Mesothelial cell of epicardium (in vitro differentiated cells): ENCODE measurements at places on chromosomes 11 and 22.

GRCh38 chr11:66493130-66493529, 12.9 kb downstream of the DPP3 start:
- H3K36me3 ChIP-seq: peaks cover 11% of the 10 kb centered on the region
- H3K4me3 ChIP-seq: no peak overlapping the region
- no peaks in the 10 kb centered on the region for H3K27me3 ChIP-seq
- H3K27ac ChIP-seq: no peak overlapping the region
- DNase-seq: no peak

DNA sequence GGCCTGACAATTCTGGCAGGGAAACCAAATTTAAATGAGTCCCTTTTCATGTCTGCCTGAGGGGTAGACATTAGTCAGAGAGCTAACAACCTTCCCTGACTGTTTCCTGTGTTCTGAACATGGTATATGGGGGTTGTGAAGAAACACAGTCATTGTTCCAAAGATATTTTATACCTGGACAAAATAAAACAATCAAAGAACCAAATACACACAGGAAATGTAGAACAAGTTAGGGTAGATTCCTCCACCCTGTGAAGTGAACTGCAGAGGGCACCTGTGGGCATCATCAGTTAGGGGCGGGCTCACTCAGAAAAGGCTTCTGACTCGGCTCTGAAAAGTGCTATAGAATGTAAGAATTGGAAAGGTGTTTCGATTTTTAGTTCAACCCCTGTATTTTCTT, 231.9 kb upstream of the CADM1 start:
- no peak overlapping the region for H3K27ac ChIP-seq
- H3K4me3 ChIP-seq: no peak overlapping the region
- H3K36me3 ChIP-seq: no peaks in the 10 kb centered on the region
- H3K4me1 ChIP-seq: peaks cover 14% of the 10 kb centered on the region
- H3K27me3 ChIP-seq: no peaks in the 10 kb centered on the region

DNA sequence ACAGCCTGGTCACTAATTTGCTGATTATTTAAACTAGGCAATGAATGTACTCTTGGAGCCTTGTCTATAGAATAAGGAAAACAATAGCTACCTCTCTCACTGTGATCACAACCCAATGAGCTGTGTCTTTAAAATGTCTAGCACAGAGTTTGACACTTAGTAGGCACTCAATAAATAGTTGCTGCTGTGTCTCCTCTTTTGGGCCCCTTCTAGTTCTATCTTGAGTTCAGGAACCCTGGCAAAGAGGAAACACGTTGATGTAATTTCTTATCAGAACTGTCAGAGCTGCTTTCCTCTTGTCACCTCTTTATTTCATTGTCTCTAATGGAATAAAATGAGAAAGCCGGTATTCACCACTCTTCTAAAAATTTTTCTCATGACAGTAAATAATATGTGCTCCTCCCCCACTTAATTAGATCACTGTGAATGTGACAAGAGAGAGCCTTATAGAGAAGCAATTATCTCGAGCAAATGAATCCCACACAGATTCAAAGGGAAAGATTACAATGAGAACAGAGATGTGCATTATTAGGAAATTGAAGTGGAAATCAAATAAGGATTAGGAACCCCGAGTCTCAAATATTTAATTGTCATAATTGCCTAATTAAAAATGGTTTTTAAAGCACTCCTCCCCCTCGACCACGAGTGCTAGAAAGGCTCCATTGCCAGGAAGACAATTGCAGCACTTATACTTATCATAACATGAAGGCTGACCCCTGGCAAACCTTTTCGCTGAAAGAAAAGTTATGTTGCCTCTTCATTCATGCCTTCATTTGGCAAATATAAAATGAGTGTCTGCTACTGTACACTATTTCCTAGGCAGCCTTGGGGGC, 175.0 kb upstream of the BDNF start:
- no peak overlapping the region for H3K4me3 ChIP-seq
- H3K27ac ChIP-seq: no peak overlapping the region
- no peaks in the 10 kb centered on the region for H3K36me3 ChIP-seq
- H3K4me1 ChIP-seq: peaks cover 19% of the 10 kb centered on the region

GRCh38 chr22:46758867-46759290, 3.6 kb upstream of the TBC1D22A start:
- peaks cover 29% of the 10 kb centered on the region for H3K4me1 ChIP-seq
- no peak for DNase-seq
- H3K27ac ChIP-seq: peak overlapping the region; percentile 59
- H3K27me3 ChIP-seq: no peaks in the 10 kb centered on the region

DNA sequence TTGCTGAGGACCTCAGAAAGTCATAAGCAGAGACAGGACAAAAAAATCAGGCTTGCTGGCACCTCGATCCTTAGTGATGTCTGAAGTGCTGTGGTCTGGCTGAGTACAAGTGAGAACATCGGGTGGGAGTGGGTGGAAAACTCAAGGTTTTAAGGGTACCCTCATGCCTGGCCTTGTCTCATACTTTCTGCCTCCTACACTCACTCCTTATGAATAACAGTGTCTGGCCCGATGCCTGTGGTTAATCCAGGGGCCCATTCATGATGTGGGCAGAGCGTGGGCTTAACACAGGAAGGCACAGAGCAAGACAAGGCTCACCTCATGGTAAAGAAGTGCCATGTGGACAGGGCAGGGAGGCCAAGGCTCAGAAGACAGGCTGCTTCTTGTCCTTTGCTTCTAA, 11.0 kb upstream of the UCP3 start:
- no peaks in the 10 kb centered on the region for H3K27me3 ChIP-seq
- H3K4me3 ChIP-seq: no peak overlapping the region
- DNase-seq: no peak
- no peak overlapping the region for H3K27ac ChIP-seq
- H3K36me3 ChIP-seq: peaks cover 15% of the 10 kb centered on the region
- H3K4me1 ChIP-seq: no peaks in the 10 kb centered on the region

- no peaks in the 10 kb centered on the region for H3K27me3 ChIP-seq
- H3K27ac ChIP-seq: no peak overlapping the region
- peaks cover 21% of the 10 kb centered on the region for H3K4me1 ChIP-seq
Observed at GRCh38 chr11:95364324-95365295, 133.6 kb upstream of the SESN3 start.

- no peak overlapping the region for H3K27ac ChIP-seq
- no peaks in the 10 kb centered on the region for H3K36me3 ChIP-seq
- no peak for DNase-seq
- H3K4me3 ChIP-seq: no peak overlapping the region
Observed at GRCh38 chr11:14070896-14071295, 108.4 kb downstream of the SPON1 start.

GRCh38 chr22:17914474-17914873, 109.9 kb downstream of the MICAL3 start:
- DNase-seq: no peak
- H3K4me1 ChIP-seq: peaks cover 46% of the 10 kb centered on the region
- H3K4me3 ChIP-seq: no peak overlapping the region
- peak overlapping the region; percentile 32 for H3K27ac ChIP-seq
- H3K36me3 ChIP-seq: no peaks in the 10 kb centered on the region
- H3K27me3 ChIP-seq: no peaks in the 10 kb centered on the region

DNA sequence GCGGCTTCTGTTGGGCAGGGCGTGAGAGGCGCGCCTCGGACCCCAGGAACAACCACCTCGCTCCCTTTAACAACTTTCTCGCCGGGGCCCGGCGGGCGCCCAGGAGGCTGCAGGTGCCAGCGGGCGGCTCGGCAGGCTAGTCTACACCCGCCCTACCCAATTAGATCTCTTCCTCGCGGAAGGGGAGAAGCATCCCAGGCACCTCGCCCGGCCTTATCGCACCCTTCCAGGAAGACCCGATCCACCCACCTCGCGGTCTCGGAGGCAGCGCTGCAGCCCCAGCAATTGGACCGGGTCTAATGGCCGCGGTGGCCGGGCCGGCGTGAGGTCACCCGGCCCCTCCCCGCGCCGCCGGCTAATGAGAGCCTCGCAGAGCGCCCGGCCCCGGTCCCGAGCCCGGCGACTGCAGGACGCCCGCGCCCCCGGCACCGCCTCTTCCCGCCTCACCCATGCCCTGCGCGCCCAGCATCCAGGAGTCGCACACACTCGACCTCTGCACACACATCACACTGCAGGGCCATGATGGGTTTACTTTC, at the start of gene PLAAT3:
Gene PLAAT3 (minus strand): TSS at position 298 of the 536 bp plus-strand sequence. CDS start 419 bp downstream, outside the sequence.
- H3K4me1 ChIP-seq: peaks cover 24% of the 10 kb centered on the region
- H3K4me3 ChIP-seq: peak within 1 kb of the TSS; percentile 71
- DNase-seq: peak; percentile 41
- peaks cover 18% of the 10 kb centered on the region for H3K27me3 ChIP-seq
- no peak within 1 kb of the TSS for H3K27ac ChIP-seq

DNA sequence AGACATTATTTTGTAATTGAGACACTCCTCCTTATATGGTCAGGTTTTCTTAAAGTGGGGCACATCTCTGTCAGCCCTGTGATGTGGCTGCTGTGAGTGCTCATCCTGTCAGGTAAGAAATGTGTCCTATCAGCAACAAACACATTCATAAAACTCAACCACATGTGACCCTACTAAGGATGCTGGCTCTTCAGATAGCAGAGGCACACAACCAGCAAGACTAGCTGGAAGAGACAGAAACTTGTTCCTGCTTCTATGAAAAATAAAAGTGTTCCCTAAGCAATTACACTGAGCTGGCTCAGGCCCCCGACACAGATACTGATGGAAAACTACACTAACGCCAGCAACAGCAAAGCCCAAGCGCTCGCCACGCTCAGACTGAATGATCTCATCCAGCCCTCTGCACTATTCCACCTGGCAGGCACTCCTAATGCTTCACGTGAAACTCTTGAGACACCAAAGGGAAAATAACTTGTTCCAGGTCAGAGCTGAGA, 49.8 kb upstream of the CYP2D6 start:
- DNase-seq: no peak
- no peaks in the 10 kb centered on the region for H3K27me3 ChIP-seq
- H3K27ac ChIP-seq: peak overlapping the region; percentile 73
- peaks cover 7% of the 10 kb centered on the region for H3K36me3 ChIP-seq
- H3K4me3 ChIP-seq: no peak overlapping the region

GRCh38 chr11:99015634-99016454, 4.9 kb upstream of the CNTN5 start:
- peaks cover 23% of the 10 kb centered on the region for H3K4me1 ChIP-seq
- H3K4me3 ChIP-seq: no peak overlapping the region
- no peak for DNase-seq
- no peaks in the 10 kb centered on the region for H3K36me3 ChIP-seq

- no peaks in the 10 kb centered on the region for H3K27me3 ChIP-seq
- DNase-seq: no peak
- no peak overlapping the region for H3K4me3 ChIP-seq
- peaks cover 26% of the 10 kb centered on the region for H3K4me1 ChIP-seq
- H3K36me3 ChIP-seq: no peaks in the 10 kb centered on the region
Observed at GRCh38 chr11:102763440-102763839, 17.0 kb downstream of the MMP10 start.

DNA sequence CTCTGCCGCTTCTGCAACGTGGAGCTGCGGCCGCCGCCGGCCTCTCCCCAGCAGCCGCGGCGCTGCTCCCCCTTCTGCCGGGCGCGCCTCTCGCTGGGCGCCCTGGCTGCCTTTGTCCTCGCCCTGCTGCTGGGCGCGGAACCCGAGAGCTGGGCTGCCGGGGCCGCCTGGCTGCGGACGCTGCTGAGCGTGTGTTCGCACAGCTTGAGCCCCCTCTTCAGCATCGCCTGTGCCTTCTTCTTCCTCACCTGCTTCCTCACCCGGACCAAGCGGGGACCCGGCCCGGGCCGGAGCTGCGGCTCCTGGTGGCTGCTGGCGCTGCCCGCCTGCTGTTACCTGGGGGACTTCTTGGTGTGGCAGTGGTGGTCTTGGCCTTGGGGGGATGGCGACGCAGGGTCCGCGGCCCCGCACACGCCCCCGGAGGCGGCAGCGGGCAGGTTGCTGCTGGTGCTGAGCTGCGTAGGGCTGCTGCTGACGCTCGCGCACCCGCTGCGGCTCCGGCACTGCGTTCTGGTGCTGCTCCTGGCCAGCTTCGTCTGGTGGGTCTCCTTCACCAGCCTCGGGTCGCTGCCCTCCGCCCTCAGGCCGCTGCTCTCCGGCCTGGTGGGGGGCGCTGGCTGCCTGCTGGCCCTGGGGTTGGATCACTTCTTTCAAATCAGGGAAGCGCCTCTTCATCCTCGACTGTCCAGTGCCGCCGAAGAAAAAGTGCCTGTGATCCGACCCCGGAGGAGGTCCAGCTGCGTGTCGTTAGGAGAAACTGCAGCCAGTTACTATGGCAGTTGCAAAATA, 816 bp downstream of the PDE3B start:
- no peaks in the 10 kb centered on the region for H3K36me3 ChIP-seq
- DNase-seq: peak; percentile 24
- peaks cover 44% of the 10 kb centered on the region for H3K4me1 ChIP-seq
- H3K27me3 ChIP-seq: peaks cover 8% of the 10 kb centered on the region
- H3K4me3 ChIP-seq: peak overlapping the region; percentile 83

GRCh38 chr11:34915136-34916014, 804 bp downstream of the APIP start:
- H3K27me3 ChIP-seq: no peaks in the 10 kb centered on the region
- H3K27ac ChIP-seq: peak overlapping the region; percentile 98
- peak overlapping the region; percentile 91 for H3K4me3 ChIP-seq
- peaks cover 13% of the 10 kb centered on the region for H3K36me3 ChIP-seq
- peaks cover 25% of the 10 kb centered on the region for H3K4me1 ChIP-seq

DNA sequence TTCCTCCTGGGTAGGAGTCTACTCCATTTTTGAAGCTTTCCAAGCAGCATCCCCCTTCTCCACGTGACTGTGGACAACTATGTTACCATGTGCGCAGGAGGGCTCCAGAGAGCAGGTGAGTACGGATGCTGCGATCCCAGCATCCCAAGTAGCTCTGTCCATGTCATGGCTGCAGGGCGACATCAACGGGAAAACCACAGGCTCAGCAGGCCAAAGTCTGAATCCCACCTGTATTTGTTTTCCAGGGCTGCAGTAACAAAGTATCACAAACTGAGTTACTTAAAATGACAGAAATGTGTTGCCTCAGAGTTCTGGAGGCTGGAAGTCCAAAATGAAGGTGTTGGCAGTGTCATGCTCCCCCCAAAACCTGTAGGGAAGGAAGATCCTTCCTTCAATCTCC, 40.3 kb downstream of the MCHR1 start:
- no peaks in the 10 kb centered on the region for H3K36me3 ChIP-seq
- DNase-seq: no peak
- H3K27ac ChIP-seq: peak overlapping the region; percentile 92
- H3K27me3 ChIP-seq: no peaks in the 10 kb centered on the region
- no peak overlapping the region for H3K4me3 ChIP-seq

DNA sequence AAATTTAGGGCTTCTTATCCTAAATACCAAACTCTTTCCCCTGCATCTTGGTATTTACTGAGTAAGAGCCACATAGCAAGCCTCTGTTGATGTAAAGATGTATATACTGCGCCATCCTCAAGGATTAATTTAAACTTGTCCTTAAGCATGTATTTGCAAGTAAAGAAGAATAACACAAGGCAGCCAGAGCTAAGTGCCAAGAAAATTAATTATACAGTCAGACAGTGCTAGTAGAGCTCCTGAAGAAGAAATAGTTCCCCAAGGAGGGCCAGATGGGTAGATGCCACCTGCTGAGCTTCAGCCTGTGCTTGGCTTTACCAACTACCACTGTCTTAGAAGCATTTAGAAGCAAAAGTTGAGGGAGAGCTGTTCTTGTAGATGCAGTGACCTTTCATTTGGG, 470.0 kb downstream of the BUD13 start:
- H3K27me3 ChIP-seq: peaks cover 56% of the 10 kb centered on the region
- DNase-seq: no peak
- H3K4me1 ChIP-seq: no peaks in the 10 kb centered on the region
- H3K36me3 ChIP-seq: no peaks in the 10 kb centered on the region

GRCh38 chr11:67118181-67118766, 789 bp upstream of the KDM2A start:
- no peaks in the 10 kb centered on the region for H3K36me3 ChIP-seq
- DNase-seq: peak; percentile 69
- H3K4me3 ChIP-seq: peak overlapping the region; percentile 50
- H3K27ac ChIP-seq: peak overlapping the region; percentile 81
- H3K4me1 ChIP-seq: peaks cover 37% of the 10 kb centered on the region
